Naive thymus-derived CD4-positive, alpha-beta T cell (primary cell): ENCODE measurements at places on chromosomes 1 and 21. TPM values are rescaled to one million over a fixed set of nuclear protein-coding genes. Genes with fewer than 3 reads are reported as not detected.

DNA sequence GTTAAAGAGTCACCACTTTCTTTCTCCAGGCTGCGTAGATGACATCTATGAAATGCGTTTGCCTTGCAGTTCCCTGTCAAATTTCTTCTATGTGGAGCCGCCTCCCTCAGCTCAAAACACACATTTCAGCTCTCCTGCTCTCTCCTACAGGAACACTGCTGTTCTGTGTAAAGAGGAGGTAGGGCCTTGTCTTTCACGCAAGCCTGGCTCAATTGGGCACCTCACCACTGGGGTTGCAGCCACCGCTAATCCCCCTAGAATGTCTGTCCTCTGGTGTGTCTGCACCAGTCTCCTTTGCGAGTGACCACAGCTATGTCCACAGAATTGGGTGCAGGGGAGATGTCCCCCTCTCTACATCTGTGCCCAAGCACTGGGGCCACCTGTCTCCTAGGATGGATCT, 31.8 kb upstream of the CFHR4 start:
- H3K4me1 ChIP-seq: no peaks in the 10 kb centered on the region
- no peak overlapping the region for H3K4me3 ChIP-seq
- H3K27me3 ChIP-seq: no peaks in the 10 kb centered on the region
- no peaks in the 10 kb centered on the region for H3K36me3 ChIP-seq
- no peak overlapping the region for H3K27ac ChIP-seq

- peaks cover 4% of the 10 kb centered on the region for H3K36me3 ChIP-seq
- no peak overlapping the region for H3K27ac ChIP-seq
- H3K4me3 ChIP-seq: no peak overlapping the region
- H3K4me1 ChIP-seq: no peaks in the 10 kb centered on the region
- no peaks in the 10 kb centered on the region for H3K27me3 ChIP-seq
- no peak for DNase-seq
Measured at GRCh38 chr1:183909672-183910071, 104.8 kb downstream of the RGL1 start.

DNA sequence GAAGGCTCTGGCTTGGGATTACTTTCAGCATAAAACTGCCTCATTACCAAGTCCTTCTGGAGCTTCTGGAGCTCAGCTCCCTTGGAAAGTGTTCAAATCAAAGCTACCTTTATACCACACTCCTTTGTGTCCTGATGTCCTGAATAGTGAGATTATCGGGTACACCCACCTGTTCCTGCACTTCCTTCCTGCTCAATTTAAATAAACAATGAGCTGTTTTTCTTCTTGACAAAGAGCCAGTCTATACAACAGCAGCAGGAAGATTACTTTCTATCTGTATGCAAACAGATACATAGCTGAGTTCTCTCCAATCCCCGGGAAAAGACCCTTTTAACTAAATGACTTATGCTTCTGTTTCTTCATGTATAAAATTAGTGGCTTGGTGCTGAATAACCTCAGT, 258.0 kb upstream of the FMN2 start:
- H3K36me3 ChIP-seq: no peaks in the 10 kb centered on the region
- H3K27ac ChIP-seq: no peak overlapping the region
- H3K4me1 ChIP-seq: no peaks in the 10 kb centered on the region
- no peak for DNase-seq
- H3K27me3 ChIP-seq: no peaks in the 10 kb centered on the region

DNA sequence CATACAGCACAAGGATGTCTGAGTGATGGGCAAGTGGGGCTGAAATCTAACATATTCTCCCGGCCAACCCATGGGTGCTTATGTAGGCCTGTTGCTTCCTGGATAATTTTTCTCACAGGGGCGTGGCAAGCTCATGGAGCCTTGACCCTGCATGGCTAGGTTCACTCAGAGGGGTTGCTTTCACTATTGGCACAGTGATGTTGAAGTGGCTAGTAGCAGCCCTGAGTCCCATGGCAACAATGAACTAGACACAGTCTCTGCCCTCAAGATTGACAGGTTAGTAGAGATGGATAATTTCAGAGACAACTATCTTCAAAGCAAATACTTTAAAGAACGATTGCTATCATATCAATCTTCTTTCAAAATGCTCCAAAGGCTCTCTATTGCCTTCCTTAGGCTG, 6.5 kb upstream of the MAB21L3 start:
- no peak overlapping the region for H3K27ac ChIP-seq
- H3K4me1 ChIP-seq: no peaks in the 10 kb centered on the region
- no peak for DNase-seq
- no peaks in the 10 kb centered on the region for H3K36me3 ChIP-seq

DNA sequence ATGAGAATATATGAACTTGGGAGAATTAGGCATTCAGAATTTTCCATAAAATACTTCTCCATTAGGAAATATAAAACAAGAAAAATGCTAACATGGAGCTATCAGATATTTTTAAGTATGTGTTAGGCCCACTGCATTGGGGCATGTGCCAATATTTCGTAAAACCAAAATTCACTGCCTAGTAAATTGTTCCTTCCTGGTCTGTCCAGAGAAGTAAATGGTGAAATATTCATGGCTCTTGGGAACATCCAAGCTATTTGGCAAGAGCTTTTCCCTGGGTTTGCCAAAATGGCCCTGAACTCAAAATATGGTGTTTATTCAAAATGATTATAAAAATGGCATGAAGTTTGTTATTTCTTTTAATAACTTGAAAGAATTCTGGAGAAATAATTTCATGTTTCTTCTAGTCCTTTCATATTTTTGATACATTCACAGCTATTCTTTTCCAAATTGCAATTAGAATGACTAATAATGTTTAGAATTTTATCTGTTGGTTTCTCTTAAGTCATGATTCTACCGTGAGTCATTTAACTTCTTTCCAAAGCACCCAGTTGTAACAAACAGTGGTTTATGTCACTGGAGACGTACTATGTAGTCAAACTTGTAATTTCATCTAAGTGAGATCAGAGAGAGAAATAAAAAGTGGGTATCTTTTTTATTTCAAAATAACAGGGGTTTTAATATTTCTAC, 25.7 kb upstream of the SLC19A2 start:
- H3K27me3 ChIP-seq: no peaks in the 10 kb centered on the region
- H3K36me3 ChIP-seq: no peaks in the 10 kb centered on the region
- no peak overlapping the region for H3K4me3 ChIP-seq
- H3K27ac ChIP-seq: no peak overlapping the region
- H3K4me1 ChIP-seq: no peaks in the 10 kb centered on the region

DNA sequence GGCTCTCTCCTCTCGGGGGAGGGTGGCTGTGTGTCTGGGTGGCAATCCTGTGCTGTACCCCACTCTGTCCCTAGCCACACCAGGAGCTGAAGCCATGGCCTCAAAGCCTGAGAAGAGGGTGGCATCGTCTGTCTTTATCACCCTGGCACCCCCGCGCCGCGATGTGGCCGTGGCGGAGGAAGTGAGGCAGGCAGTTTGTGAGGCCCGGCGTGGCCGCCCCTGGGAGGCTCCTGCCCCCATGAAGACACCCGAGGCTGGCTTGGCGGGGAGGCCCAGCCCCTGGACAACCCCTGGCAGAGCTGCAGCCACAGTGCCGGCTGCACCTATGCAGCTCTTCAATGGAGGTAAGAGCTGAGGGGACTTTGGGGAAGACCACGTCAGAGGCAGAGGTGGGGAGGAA, 6.3 kb downstream of the FBLIM1 start:
- H3K4me3 ChIP-seq: no peak overlapping the region
- H3K27me3 ChIP-seq: no peaks in the 10 kb centered on the region
- DNase-seq: no peak
- no peak overlapping the region for H3K27ac ChIP-seq
- no peaks in the 10 kb centered on the region for H3K36me3 ChIP-seq

GRCh38 chr1:230326971-230327891, 98.9 kb downstream of the PGBD5 start:
- no peak overlapping the region for H3K27ac ChIP-seq
- DNase-seq: no peak
- no peaks in the 10 kb centered on the region for H3K27me3 ChIP-seq
- H3K4me1 ChIP-seq: no peaks in the 10 kb centered on the region

DNA sequence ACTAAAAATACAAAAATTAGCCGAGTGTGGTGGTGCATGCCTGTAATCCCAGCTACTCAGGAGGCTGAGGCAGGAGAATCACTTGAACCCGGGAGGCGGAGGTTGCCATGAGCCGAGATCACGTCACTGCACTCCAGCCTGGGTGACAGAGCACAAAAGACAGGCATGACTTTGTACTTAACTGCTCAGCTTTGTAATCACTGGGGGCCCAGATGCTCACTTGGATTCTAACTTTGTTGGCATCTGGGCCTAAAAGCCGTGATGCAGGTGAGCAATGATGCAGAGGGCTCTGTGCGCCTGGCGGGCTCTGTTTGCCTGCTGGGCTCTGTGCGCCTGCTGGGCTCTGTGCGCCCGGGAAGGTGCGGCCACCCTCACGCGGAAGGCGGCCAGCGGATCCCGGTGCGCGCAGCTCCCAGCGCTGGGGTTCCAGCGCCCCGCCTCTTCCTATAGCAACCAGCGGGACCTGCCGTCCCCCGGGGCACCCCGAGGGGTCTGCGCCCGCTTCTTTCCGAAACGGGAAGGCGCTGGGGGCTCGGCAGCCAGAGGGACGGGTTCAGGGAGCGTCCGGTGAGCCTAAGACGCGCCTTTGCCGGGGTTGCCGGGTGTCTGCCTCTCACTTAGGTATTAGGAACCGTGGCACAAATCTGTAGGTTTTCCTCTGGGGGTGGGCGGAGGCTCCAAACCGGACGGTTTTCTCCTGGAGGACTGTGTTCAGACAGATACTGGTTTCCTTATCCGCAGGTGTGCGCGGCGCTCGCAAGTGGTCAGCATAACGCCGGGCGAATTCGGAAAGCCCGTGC, 31.7 kb downstream of the PRMT2 start:
- H3K4me3 ChIP-seq: peak overlapping the region; percentile 64
- H3K27me3 ChIP-seq: no peaks in the 10 kb centered on the region
- H3K36me3 ChIP-seq: no peaks in the 10 kb centered on the region
- no peaks in the 10 kb centered on the region for H3K4me1 ChIP-seq
- DNase-seq: no peak
- no peak overlapping the region for H3K27ac ChIP-seq

DNA sequence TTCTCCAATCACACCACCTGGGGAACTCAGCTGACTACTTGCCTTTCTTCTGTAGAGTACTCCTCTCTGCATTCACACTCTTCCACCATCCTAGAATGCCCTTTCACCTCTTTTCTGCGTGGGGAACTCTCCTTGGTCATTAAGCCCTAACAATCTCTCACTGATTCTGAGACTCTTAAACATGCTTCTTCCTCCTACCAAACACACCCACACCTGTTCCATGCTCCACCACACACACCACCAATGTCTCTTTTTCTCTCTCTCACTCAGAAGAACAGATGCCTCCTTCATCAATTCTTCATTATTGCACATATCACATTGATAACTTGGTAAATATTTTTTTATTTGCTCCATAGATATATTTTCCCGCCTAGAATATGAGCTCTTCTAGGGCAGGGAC, 53.6 kb downstream of the WARS2 start:
- no peaks in the 10 kb centered on the region for H3K27me3 ChIP-seq
- H3K27ac ChIP-seq: no peak overlapping the region
- H3K36me3 ChIP-seq: no peaks in the 10 kb centered on the region

GRCh38 chr21:20852866-20853265, 145.3 kb upstream of the NCAM2 start:
- no peaks in the 10 kb centered on the region for H3K36me3 ChIP-seq
- no peaks in the 10 kb centered on the region for H3K4me1 ChIP-seq

DNA sequence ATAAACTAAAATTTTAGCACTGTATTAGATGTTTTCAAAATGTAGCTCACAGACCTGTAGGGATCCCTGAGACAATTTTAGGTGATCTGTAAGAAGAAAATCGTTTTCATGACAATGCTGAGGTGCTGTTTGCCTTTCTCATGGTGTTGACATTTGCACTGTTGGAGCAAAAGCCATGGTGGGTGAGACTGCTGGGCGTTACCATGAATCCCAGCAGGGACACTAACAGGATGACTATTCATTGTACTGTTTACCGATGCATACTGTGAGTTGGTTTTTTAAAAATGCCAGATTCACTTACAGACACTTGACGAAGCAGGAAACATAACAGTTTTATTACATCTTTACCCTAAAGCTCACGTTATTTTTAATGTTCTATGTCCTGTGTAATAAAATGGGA, 468.5 kb downstream of the PCP4 start:
- H3K27me3 ChIP-seq: no peaks in the 10 kb centered on the region
- no peaks in the 10 kb centered on the region for H3K36me3 ChIP-seq
- DNase-seq: no peak

GRCh38 chr1:20413136-20413775, 72.8 kb downstream of the CAMK2N1 start:
- H3K27ac ChIP-seq: no peak overlapping the region
- DNase-seq: no peak
- H3K4me3 ChIP-seq: no peak overlapping the region
- H3K4me1 ChIP-seq: no peaks in the 10 kb centered on the region
- H3K36me3 ChIP-seq: no peaks in the 10 kb centered on the region
- no peaks in the 10 kb centered on the region for H3K27me3 ChIP-seq

DNA sequence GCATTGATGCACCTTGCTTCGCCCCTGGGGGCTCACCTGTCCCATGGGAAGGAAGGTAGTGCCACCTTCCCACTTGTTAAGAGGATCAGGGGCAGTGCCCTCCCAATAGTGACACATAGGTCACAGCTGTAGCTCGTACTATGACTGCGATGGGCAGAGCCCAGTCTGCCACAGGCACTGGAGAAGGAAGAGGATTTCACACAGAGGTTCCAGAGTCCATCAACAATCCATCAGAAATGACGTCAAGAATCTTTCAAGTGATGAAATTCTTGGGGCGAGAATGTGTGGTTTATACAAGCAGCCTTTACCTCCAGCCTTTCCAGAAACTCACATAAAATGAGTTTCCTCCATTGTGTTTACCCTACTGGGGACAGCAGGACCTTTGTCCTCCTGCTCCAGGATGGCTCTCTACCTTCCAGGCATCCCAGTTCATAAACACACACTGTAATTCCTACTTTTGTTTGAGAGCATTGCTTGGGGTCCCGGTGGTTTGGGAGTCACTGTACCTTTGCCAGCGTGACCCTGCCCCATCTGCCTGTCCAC, 260.6 kb upstream of the VAMP3 start:
- H3K27me3 ChIP-seq: no peaks in the 10 kb centered on the region
- H3K4me1 ChIP-seq: no peaks in the 10 kb centered on the region
- H3K4me3 ChIP-seq: no peak overlapping the region
- H3K27ac ChIP-seq: no peak overlapping the region

DNA sequence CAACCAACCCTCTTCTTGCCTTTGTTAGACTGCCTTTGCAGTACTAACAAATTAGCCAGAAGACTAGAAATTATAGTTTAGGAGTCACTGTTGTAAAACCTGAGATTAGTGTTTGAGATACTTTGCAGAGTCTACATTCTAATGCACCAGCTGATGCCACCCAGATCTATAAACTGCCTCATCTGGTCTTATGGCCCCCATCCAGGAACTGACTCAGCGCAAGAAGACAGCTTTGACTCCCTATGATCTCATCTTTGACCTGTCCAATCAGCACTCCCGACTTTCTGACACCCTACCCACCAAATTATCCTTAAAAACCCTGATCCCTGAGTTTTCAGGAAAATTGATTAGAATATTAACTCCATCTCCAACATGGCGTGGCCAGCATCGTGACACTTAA, 334.6 kb downstream of the RGS7 start:
- H3K4me3 ChIP-seq: no peak overlapping the region
- H3K36me3 ChIP-seq: no peaks in the 10 kb centered on the region
- no peaks in the 10 kb centered on the region for H3K4me1 ChIP-seq
- DNase-seq: no peak
- H3K27me3 ChIP-seq: no peaks in the 10 kb centered on the region

The CYYR1 gene
- polyA plus RNA-seq: not detected

The CACNA1S gene
- polyA plus RNA-seq: not detected

The CFHR1 gene
- polyA plus RNA-seq: not detected

The SPATA45 gene
- polyA plus RNA-seq: not detected

The ZBTB8OS gene
- polyA plus RNA-seq: 49.8 TPM

The TMEM35B gene
- 161 TPM for polyA plus RNA-seq
